Esophagus squamous epithelium (tissue), 5 donors: ENCODE measurements at places on chromosomes 4 and X. TPM values are rescaled to one million over a fixed set of nuclear protein-coding genes. Genes with fewer than 3 reads are reported as not detected.

GRCh38 chr4:1154523-1155182, 17.7 kb downstream of the SPON2 start:
- no peaks in the 10 kb centered on the region for H3K36me3 ChIP-seq
- H3K4me3 ChIP-seq, result no peak overlapping the region
- no peaks in the 10 kb centered on the region for H3K27me3 ChIP-seq
- DNase-seq, result no peak
- H3K27ac ChIP-seq, result peak overlapping the region; percentile 5

GRCh38 chr4:95198961-95199360, 349.8 kb downstream of the UNC5C start:
- no peak overlapping the region for H3K27ac ChIP-seq
- H3K4me1 ChIP-seq, result no peaks in the 10 kb centered on the region
- DNase-seq, result no peak
- no peaks in the 10 kb centered on the region for H3K36me3 ChIP-seq

DNA sequence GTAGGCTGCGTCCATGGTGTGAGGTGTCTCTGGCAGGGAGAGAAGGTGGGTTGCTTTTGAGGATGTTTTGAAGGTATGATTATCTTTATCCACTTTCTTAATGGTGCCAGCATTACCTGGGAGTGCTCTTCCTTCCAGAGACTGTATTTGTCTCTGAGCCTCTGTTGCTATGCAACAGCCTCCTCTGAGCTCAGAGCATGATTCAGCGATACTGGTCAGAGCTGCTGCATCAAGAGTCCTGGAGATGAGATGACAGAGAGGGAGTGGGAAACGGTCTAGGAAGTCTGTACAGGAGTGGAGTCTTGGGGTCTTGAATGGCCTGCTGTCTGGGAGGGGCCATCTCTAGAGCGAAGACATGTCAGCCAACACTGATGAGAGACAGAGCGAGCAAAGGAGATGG, 104.4 kb upstream of the RAB40AL start:
- H3K4me1 ChIP-seq, result no peaks in the 10 kb centered on the region
- no peaks in the 10 kb centered on the region for H3K36me3 ChIP-seq
- no peak overlapping the region for H3K27ac ChIP-seq
- no peaks in the 10 kb centered on the region for H3K27me3 ChIP-seq

DNA sequence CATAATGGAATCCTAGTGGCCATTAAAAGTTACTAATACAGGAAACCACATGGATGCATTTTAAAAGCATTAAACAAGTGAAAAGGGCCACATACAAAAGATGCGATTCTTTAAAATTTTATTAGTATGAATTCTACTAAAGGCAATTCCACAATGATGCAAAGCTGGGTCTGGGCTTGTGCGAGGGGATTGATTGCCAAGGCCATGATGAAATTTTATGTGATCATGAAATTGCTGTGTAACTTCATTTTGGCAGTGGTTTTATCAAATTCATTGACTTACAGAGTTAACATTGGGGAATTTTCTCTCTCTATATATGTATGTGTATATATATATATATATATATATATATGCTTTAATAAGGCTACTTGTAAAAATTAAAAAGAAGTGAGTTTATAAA, 1142.5 kb upstream of the IGFBP7 start:
- no peaks in the 10 kb centered on the region for H3K4me1 ChIP-seq
- H3K27me3 ChIP-seq, result no peaks in the 10 kb centered on the region
- no peak overlapping the region for H3K4me3 ChIP-seq
- no peaks in the 10 kb centered on the region for H3K36me3 ChIP-seq
- H3K27ac ChIP-seq, result no peak overlapping the region

GRCh38 chrX:3320471-3321046, 25.9 kb downstream of the MXRA5 start:
- H3K27ac ChIP-seq, result no peak overlapping the region
- H3K27me3 ChIP-seq, result no peaks in the 10 kb centered on the region
- no peaks in the 10 kb centered on the region for H3K36me3 ChIP-seq

GRCh38 chr4:165331359-165331758, 3.9 kb downstream of the MSMO1 start:
- peaks cover 11% of the 10 kb centered on the region for H3K4me1 ChIP-seq
- peak overlapping the region; percentile 83 for H3K4me3 ChIP-seq
- H3K27me3 ChIP-seq, result no peaks in the 10 kb centered on the region
- no peak for DNase-seq
- H3K27ac ChIP-seq, result no peak overlapping the region

DNA sequence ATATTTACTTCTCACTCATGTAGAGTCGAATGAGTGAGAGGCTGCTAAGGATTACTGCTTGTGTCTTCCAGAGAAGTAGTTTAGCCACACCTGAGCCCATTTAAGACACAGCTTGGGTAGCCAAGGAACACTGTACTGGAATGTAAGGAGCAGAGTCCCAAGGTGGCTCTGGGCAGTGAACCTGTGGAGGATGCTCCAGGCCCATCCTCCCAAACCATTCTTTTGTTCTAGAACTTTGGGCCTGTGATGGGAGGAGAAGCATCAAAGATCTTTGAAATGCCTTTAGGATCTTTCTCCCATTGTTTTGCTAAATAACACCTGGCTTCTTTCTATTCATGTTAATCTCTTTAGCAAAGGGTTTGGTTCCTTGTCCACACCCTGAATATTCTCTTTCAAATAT, 162.2 kb downstream of the KLHL4 start:
- no peak for DNase-seq
- no peaks in the 10 kb centered on the region for H3K4me1 ChIP-seq
- H3K36me3 ChIP-seq, result no peaks in the 10 kb centered on the region
- no peak overlapping the region for H3K27ac ChIP-seq
- H3K27me3 ChIP-seq, result no peaks in the 10 kb centered on the region

DNA sequence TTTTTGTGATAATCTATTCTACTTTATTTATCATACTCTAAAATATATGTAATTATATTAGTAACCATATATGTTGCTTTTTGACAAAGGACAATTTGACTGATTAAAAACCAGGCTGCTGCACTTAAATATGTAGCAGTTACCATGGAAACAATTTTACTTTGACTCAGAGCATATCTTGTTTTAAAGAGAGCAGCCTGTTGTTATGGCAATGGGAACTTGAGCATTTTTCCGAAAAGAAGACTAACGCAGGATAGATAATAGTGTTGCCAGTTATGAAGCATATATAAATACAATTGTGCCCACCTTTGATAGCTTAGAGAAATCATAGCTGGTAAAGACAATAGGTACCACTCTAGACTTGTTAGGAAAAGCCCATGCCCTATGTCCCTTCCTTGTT, 283.0 kb downstream of the GASK1B start:
- H3K4me3 ChIP-seq, result no peak overlapping the region
- no peaks in the 10 kb centered on the region for H3K36me3 ChIP-seq
- H3K4me1 ChIP-seq, result no peaks in the 10 kb centered on the region
- H3K27ac ChIP-seq, result no peak overlapping the region

DNA sequence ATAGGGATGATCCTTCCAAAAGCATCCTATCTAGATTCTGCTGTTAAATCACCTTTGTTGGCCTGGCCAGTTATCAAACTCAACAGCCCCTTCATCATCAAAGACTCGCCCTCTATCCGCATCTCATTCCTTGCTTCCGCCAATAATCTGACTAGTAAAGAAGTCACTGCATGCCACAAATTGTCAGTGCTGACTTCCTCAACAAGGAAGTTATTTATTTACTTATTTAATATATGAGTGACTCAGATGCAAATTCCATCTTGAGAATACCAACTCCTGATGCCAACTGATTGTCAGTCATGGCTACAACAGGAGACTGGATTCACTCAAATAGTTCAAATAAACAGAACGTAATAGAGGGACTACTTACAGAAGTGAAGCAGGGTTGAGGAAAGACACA, 283.8 kb downstream of the TRIML1 start:
- no peak overlapping the region for H3K4me3 ChIP-seq
- DNase-seq, result no peak
- H3K4me1 ChIP-seq, result no peaks in the 10 kb centered on the region
- no peak overlapping the region for H3K27ac ChIP-seq
- no peaks in the 10 kb centered on the region for H3K36me3 ChIP-seq
- H3K27me3 ChIP-seq, result no peaks in the 10 kb centered on the region

GRCh38 chr4:70544279-70544868, 26.0 kb downstream of the AMTN start:
- H3K27me3 ChIP-seq, result no peaks in the 10 kb centered on the region
- H3K4me3 ChIP-seq, result no peak overlapping the region
- H3K4me1 ChIP-seq, result no peaks in the 10 kb centered on the region
- no peak for DNase-seq

GRCh38 chr4:763191-763810, 57.7 kb downstream of the PCGF3 start:
- peaks cover 86% of the 10 kb centered on the region for H3K36me3 ChIP-seq
- no peaks in the 10 kb centered on the region for H3K27me3 ChIP-seq
- H3K27ac ChIP-seq, result no peak overlapping the region
- H3K4me3 ChIP-seq, result no peak overlapping the region
- DNase-seq, result no peak

- no peak overlapping the region for H3K27ac ChIP-seq
- no peaks in the 10 kb centered on the region for H3K27me3 ChIP-seq
- no peaks in the 10 kb centered on the region for H3K36me3 ChIP-seq
- DNase-seq, result no peak
- peaks cover 31% of the 10 kb centered on the region for H3K4me1 ChIP-seq
Measured at GRCh38 chr4:99379571-99379970, 27.0 kb upstream of the ADH1C start.

- H3K4me1 ChIP-seq, result no peaks in the 10 kb centered on the region
- H3K4me3 ChIP-seq, result no peak overlapping the region
- no peaks in the 10 kb centered on the region for H3K27me3 ChIP-seq
- DNase-seq, result no peak
- no peaks in the 10 kb centered on the region for H3K36me3 ChIP-seq
- peak overlapping the region; percentile 5 for H3K27ac ChIP-seq
Measured at GRCh38 chrX:1462596-1463251, 10.0 kb upstream of the ASMTL start.

- DNase-seq, result no peak
- no peak overlapping the region for H3K4me3 ChIP-seq
- no peaks in the 10 kb centered on the region for H3K36me3 ChIP-seq
- no peak overlapping the region for H3K27ac ChIP-seq
Measured at GRCh38 chr4:6005175-6005574, 13.1 kb downstream of the C4orf50 start.

DNA sequence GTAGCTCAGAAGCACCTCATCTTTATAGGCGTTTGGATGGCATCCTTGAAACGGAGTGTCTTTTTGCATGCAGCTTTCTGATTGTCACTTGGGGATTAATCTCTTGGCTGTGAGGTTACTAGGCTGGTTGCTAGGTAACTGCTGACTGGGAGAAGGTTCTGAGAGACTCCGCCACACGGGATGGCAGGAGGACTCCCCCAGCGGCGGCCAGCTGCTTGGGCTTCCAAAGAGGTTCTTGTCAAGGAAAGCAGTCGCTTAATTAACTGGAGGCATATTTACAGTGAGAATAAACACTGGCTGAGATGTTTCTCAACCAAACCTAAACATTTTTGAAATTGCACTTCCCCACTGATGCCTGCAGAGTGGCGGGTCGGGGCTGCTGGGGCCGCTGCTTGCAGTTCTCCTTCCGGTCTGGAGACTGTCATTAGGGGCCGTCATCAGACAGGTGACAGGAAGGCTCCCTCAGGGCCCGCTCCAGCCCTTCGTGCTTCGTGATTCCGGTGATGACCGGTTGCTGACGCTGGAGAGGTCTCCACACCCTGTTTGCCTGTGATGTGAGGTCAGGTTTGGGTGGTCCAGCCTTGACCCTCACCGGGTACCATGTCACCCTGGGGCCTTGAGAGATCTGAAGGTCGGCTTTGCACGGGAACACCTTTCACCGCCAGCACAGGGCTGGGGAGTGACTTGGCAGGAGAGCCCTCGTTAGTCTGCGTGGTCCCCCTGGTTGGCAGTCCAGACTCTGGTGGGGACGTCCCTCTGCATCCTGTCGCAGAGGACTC, 9.1 kb downstream of the NSG1 start:
- H3K4me1 ChIP-seq, result peaks cover 3% of the 10 kb centered on the region
- no peaks in the 10 kb centered on the region for H3K27me3 ChIP-seq
- no peak overlapping the region for H3K27ac ChIP-seq
- no peak overlapping the region for H3K4me3 ChIP-seq
- no peak for DNase-seq
- H3K36me3 ChIP-seq, result peaks cover 13% of the 10 kb centered on the region

DNA sequence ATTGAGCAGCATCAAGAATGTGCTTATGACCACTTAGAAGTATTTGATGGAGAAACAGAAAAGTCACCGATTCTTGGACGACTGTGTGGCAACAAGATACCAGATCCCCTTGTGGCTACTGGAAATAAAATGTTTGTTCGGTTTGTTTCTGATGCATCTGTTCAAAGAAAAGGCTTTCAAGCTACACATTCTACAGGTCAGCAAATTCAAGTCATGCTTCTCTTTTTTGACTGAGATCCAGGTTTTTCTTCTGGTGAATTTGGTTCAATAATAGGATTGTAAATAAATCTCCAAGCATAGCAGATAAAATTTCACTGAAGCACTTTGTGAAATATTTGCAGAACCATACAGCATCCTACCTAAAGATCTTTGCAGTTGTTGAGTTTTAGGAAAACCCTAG, 218.1 kb downstream of the TLL1 start:
- H3K4me3 ChIP-seq, result no peak overlapping the region
- no peaks in the 10 kb centered on the region for H3K27me3 ChIP-seq
- no peak overlapping the region for H3K27ac ChIP-seq
- no peaks in the 10 kb centered on the region for H3K4me1 ChIP-seq
- no peaks in the 10 kb centered on the region for H3K36me3 ChIP-seq
- no peak for DNase-seq

- H3K27ac ChIP-seq, result no peak overlapping the region
- DNase-seq, result no peak
- no peaks in the 10 kb centered on the region for H3K4me1 ChIP-seq
- no peaks in the 10 kb centered on the region for H3K36me3 ChIP-seq
Measured at GRCh38 chr4:126611900-126612299, 1020.9 kb upstream of the INTU start.

GRCh38 chrX:41796577-41796976, 72.6 kb downstream of the GPR82 start:
- H3K36me3 ChIP-seq, result no peaks in the 10 kb centered on the region
- no peak overlapping the region for H3K4me3 ChIP-seq
- no peak for DNase-seq
- no peaks in the 10 kb centered on the region for H3K27me3 ChIP-seq

- peaks cover 23% of the 10 kb centered on the region for H3K4me1 ChIP-seq
- H3K36me3 ChIP-seq, result no peaks in the 10 kb centered on the region
- H3K27ac ChIP-seq, result no peak overlapping the region
- no peak overlapping the region for H3K4me3 ChIP-seq
- no peak for DNase-seq
- H3K27me3 ChIP-seq, result no peaks in the 10 kb centered on the region
Measured at GRCh38 chrX:40582811-40583210, 2.0 kb downstream of the ATP6AP2 start.

GAGE12E gene
- not detected for total RNA-seq

NSUN7 gene
- 2.1 TPM for total RNA-seq

CXCL6 gene
- total RNA-seq, result not detected

OPHN1 gene
- 5.8 TPM for total RNA-seq

KIT gene
- total RNA-seq, result 6.6 TPM

BEX5 gene
- total RNA-seq, result not detected

ADH7 gene
- 173 TPM for total RNA-seq

DUSP21 gene
- total RNA-seq, result not detected
